ENCODE measurements at places on chromosomes 5 and 9.

GRCh38 chr5:124869426-124870033 lies 123.1 kb upstream of the ZNF608 start:
- DNase-seq = peak; percentile 3

GRCh38 chr5:28369418-28369817 lies 1331.0 kb upstream of the CDH9 start:
- no peak for DNase-seq

DNA sequence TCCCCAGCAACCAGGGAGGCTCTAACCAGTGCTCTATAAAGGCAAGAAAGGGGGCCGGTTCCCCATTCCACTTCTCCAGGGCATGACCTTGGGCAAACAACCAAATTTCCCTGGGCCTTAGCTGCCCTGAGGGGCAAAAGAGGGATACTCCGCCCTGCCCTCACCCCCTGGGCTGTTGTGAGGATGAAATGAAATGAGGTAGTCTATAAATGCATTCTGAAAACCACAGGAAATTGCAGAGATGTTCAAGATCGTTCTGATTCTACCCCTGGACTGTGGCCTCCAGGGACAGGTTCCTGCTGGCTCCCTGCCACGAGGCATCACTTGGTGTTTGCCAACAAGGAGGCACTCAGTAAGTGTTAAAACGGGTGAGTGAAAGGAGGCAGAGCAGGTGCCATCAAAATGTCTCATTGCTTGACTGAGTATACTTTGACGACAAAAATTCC lies 5.7 kb downstream of the RAPGEF1 start:
- DNase-seq = no peak

DNA sequence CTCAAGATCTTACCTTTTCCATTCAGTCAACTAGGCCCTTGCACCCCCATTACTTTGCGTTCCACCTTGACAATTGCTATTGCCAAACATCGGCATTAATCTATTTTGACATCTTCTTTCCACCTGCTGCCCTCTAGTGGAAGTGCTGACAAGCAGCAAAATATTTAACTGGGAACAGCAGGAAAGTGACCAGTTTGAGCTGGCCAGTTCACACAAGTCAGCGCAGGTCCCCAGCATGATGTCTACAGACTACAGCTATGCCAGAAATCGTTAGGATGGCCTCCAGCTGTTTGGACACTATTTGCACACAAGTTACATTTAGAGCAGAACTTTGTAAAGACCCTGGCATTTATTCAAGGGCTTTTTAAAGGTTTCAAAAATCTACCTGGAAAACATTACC lies 160.1 kb downstream of the GHR start:
- peak; percentile 53 for DNase-seq

DNA sequence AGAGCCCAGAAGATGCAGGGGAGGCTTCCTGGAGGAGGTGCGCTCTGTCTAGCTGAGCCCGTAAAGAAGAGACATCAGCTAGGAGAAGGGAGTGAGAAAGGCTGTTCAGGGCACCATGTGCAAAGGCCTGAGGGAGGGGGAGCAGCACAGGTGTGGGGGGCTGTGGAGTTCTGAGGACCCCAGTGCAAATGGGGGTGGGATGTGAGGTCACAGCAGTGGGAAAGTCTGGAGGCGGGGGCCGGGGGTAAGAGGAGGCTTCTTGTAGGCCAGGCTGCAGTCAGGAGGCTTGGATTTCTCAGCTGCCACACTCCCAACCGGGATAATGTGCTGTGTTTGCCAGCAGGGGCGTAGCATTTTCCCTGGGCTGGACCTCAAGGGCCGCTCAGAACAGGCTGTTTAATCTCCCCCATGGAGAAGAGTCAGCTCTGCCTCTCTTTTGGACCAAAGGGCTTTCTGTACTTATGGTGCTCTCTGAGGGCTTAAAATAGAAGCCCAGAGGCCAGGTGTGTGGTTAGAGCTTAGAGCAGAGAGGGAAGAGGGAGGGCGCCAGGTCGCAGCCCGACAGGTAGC lies 5.7 kb downstream of the NEURL1B start:
- peak; percentile 16 for DNase-seq

DNA sequence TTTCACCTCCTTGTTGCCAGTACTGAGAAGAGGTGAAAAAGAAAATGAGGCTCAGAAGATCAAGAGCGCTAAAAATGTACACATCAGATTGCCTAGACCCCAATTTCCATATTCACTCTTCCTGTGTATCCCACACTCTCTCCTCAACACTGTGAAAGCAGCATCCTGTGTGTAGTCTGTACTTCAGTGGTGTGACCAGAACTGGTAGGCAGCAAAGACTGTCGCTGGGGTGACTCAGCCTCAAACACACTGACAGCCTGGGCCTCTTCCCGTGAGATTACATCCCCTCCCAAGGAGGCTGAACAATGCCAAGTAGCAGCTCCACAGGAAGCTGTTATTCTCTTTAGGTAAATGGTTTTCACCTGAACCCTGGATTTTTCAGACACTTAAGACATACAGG lies 135.5 kb downstream of the CCDC192 start:
- DNase-seq = no peak

DNA sequence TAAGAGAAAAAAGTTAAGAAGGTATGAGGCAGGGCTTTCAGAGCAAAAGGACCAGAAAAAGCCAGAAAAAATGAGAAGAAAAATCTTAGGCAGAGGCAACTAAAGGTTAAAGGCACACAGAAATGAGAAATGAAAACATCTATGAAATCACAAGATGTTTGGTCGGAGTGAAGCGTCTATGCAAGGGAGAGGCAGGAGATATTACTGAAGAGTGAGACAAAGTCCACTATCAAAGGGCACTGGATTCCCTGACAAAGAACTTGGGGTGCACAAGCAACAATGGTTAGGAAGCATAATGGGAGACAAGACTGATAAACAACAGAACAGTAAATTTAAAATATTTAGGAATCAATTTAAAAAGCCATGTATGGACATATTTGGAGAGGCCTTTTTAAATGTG lies 16.9 kb downstream of the PANK3 start:
- no peak for DNase-seq

- DNase-seq = no peak
These were observed 16.2 kb downstream of the GDNF start for GRCh38 chr5:37823433-37824152.

- DNase-seq = peak; percentile 35
These were observed 11.0 kb downstream of the FABP6 start for GRCh38 chr5:160240350-160240749.

DNA sequence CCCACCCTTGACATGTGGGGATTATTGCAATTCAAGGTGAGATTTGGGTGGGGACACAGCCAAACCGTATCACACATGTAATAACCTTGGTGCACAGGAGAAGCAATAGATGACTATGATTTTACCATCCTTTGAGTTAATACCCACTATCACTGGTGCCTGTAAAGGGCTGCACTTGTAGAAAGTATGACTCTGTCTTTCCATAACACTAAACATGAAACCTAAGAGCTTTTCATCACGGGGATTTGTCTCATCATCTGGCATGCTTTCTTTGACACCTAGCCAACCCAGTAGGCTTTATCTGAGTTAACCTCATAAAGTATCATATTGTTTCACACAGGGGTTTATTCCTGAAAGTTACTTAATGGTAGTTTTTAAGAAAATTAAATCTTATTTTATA lies 188.9 kb upstream of the TNC start:
- DNase-seq = no peak

- DNase-seq = peak; percentile 28
These were observed 139.6 kb downstream of the ROR2 start for GRCh38 chr9:91810286-91810905.

- DNase-seq = no peak
These were observed 15.6 kb downstream of the FKBP15 start for GRCh38 chr9:113205432-113205831.

DNA sequence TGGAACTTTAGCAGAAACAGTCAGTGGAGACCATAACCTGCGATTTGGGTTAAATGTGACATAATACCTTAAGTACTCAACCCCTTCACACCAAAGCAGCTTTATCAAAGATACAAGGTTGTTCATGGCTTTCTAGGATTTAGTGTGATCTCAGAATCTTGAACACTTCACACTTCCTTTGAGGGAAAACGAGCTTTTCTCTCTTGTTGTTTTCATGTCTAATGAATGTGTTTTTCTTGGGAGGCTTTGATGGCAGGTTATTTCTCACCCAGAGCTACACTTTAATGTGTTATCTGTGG lies 437.0 kb downstream of the TMEM232 start:
- no peak for DNase-seq

- DNase-seq = no peak
These were observed 293.8 kb downstream of the SLIT3 start for GRCh38 chr5:169006842-169007790.

- DNase-seq = no peak
These were observed 38.2 kb downstream of the C5orf15 start for GRCh38 chr5:133930061-133930812.

DNA sequence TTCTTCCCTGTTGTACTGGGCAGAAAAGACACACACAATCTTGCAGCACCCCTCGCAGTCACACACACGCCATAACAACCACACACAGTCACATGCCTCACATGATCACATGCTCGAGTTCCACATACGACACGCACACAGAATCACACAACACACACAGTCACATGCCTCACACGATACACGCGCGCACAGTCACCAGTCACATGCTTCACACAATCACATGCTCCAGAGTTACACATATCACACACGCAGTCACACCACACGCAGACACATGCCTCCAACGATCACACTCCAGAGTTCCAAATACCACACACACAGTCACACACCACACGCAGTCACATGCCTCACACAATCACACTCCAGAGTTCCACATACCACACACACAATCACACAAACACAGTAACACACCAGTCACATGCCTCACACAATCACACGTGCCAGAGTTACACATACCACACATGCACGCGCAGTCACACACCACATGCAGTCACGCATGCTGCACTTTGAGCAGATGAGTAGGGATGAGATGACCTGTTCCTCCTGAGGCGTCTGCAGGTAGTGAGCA lies 49.0 kb upstream of the LRRC14B start:
- no peak for DNase-seq

DNA sequence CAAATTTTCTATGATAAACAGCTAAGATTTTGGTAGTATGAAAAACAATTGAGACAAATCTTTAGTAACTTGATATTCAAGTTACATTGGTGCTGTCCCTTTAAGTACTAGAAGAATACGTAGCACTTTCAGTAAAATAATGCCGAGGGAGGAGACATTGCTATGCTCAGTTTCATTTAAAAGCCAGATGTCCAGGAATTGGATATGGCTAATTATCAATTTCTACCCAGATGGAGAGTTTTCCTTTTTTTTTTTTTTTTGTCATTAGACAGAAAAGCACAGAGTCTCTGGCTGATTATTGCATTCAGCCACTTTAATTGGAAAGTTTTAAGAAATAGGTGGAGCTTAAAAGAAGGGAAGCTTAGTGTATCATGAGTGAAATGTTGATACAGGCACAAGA lies 40.4 kb upstream of the APC start:
- no peak for DNase-seq

DNA sequence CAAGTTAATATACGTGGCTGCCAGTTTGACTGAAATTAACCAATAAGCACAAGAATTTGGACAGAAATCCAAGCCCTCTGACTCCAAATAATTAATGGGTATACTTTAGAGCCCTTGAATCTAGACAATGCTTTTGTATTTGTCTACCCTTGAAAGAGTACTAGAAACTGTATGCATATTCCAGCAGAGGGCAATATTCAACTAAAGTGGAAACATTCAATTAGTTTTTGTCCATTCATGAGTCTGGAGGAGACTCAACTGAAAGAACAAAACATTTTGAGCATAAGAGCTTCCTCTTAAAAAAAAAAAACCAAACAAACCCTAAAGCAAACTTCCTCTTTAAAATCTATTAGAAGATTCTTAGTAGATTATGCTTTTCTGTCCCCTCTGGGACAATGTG lies 157.8 kb downstream of the ARHGEF28 start:
- DNase-seq = no peak

DNA sequence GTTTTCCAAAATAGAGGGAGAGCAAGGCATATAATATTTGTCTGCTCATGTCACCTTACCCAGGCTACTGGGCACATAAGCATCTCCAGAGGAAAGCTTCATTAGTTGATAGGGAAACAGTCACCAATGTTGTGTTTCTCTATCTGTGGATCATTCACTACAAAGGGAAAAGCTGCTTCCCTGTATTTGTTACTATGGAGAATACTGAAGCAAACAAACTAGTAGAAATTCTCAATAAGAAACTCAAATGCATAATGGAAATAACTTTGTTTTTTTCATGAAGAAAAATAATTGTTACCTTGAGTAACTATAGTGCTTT lies 138.2 kb downstream of the PCSK1 start:
- DNase-seq = no peak

DNA sequence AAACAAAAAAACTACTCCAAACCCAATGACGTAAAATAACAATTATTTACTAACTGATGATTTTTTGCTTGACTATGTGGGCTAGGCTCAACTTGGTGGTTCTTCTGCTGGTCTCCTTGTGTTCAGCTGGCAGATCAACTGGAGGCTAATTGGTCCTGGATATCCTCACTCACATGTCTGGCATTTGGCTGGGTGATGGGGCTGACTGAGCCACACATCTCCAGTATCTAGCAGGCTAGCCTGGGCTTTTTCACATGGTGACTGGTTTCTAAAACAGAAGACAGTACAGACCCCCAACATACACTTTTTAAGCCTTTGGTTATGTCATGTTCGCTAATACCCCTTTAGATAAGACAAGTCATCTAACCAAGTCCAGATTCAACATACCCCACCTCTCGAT lies 104.7 kb upstream of the PRRC1 start:
- DNase-seq = peak; percentile 11

GRCh38 chr5:90916947-90917800 lies 358.6 kb downstream of the ADGRV1 start:
- no peak for DNase-seq

GRCh38 chr9:138022756-138023393 lies 145.3 kb downstream of the CACNA1B start:
- DNase-seq = no peak
